ENCODE measurements at places on chromosomes 12 and 14.

- DNase-seq: no peak
Measured at GRCh38 chr12:30006021-30006420, 222.3 kb upstream of the TMTC1 start.

DNA sequence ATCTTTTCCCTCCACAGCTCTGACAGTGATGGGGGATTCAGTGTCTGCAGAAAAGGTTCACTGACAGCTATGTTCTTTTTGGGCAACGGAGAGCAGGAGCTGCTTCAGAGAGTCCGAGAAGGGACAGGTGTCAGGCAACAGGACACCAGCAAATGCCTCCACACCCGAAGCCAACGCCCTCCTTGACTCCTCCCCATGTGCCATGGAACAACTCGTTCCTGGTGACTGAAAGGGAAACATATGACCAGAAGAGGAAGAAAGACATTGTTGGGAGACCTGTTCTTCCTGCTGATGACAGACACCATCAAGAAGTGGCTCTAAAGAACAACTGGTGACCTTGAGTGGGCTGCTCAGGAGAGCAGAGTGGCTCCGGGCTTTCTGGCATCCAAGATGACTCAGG lies 172.3 kb upstream of the NOS1 start:
- DNase-seq: no peak

DNA sequence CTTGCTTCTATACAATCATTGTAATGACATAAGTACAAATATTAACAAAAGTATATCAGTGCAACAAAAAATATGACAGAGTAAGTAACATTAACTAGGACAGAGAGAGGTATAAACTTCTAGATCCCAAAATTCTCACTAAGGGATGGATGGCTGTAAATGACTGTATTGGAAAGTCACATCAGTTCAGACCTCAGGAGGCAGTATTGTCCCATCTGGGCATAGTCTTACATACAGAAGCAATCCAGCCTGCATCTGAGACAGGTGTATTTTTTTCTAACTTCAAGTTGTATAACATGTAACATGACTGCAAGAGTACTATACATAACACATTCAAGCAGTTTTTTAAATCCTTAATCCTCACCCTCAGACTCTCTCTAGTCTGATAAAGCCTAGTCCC lies 99.0 kb downstream of the GARIN6 start:
- no peak for DNase-seq

- no peak for DNase-seq
Measured at GRCh38 chr12:52054833-52055730, 3.8 kb downstream of the NR4A1 start.

DNA sequence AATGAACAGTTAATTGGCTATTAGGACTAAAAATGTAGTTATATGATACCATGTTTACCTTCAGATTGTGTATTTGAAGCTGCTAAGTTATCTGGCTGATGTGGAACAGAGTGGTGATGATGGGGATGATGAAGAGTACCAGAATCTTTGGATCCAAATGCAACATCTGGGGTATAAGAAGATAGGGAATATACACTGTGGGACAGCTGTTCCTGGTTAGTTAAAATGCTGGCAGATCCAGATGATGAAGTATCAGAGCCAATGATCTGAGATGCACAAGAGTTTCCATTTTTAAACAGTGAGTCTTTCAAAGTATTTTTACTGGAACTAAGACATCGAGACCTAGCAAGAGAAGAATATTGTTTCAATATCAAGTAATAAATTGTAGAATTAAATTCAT lies 31.6 kb downstream of the SENP1 start:
- DNase-seq: no peak

GRCh38 chr12:66156654-66157053 lies 13.1 kb downstream of the TMBIM4 start:
- DNase-seq: no peak

Measured in keratinocyte (primary cell).